ENCODE measurements at places on chromosomes 1 and 21. TPM values are rescaled to one million over a fixed set of nuclear protein-coding genes. Genes with fewer than 3 reads are reported as not detected.

GRCh38 chr1:108199201-108199691 lies 897 bp downstream of the SLC25A24 start:
- DNase-seq: peak; percentile 53

DNA sequence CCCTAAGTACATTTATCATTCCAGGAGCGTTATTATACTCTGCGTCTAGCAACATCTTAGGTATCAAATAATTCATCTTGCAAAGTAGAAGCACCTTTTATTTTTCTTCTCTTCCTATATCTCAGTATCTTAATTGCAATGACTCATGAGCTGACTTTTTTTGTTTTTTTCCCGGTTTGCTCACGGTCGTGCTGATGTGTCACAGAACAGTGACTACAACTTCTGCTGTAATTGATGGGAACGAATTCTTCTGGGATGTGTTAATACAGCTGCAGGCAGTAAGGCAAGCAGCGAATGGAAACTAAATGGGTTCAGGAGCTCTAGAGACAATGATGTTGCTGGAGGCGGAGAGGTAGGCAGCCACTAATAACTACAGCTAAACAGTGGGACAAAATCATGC lies 89.8 kb upstream of the TMPRSS15 start:
- DNase-seq: peak; percentile 25

- DNase-seq: no peak
Measured at GRCh38 chr21:25733859-25734653, 648 bp downstream of the ATP5PF start.

DNA sequence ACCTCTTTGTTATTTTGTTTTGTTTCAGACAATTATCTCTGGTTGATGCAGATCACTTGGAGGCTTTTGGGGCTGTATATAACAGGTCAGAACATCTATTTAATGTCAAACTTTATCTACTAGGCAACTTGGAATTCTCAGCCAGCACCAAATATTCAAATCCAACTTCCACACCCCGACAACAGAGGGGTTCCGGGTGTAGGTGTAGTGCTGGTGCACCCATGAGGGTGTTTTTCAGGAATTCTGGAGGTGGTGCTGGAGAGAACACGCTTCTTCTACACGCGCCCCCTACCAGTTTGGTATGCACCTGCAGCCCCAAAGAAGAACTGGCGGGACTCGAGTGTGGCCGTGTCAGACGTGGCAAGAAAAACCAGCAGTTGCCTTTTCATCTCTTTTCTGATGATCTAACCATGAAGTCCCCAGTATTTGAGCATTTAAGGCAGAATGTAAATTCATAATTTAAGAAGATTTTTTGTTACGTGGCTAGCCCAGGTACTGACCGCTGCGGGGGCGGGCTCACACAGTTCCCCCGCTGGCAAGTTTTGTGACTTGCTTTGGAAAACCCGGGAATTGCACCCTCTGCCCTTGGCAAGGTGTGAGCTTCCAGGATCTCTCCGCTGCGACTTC lies 462 bp upstream of the TLCD4 start:
- DNase-seq: no peak

Gene INAVA
- 84.0 TPM for total RNA-seq

Gene CR1L
- total RNA-seq: not detected

DNA sequence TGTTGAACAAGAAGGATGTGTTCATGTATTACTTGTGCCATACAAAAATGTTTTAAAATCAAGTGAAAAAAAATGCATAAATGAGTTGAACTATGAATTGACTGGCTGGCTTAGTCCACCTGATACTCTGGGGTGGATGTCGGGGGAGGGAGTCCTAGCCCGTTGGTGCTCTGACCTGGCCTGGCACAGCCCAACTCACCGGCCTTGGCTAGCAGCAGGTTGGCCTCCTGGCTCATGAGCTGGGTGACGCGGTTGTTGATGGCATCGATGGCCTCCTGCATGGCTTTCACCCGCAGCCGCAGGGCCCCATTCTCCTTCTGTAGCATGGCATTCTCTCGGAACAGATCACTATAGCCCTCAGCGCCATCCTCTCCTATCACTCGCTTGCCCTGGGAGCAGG lies 21.6 kb downstream of the KIF21B start:
- DNase-seq: no peak

Gene ANKRD45
- not detected for total RNA-seq

DNA sequence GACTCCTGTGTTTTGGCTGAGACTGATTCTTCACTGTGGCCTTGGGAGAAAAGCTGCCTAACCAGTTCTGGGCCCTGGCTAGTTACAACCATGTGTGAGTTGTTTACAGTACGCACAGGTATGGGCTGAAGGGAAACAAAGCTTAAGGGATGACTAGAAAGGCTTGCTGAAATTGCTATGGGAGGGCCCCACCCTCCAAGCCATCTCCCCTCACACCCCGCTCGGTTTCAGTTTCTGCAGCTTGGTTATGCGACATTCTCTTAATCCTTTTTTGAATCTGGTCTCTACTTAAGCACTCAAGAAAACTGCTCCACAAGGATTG lies 43.1 kb downstream of the PBX1 start:
- no peak for DNase-seq

Gene NPPA
- not detected for total RNA-seq

Gene INSRR
- not detected for total RNA-seq

DNA sequence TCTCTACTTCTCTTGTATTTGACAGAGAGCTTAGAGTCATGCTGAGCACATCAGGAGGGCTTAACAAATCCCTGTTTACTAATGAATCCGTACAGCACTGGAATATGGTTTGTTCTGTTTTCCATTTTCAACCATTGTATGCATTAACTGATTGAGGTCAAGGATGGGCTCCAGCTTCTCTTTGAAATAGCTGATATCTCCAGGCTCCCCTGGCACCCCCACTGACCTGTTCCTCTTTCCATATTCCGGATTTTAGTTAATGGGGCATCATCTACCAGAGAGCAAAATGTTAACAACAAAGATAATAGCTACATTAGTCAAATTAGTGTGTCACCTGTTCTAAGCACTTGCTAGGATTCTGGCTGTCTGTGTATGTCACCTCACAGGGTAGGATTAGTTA lies 57.6 kb downstream of the NENF start:
- no peak for DNase-seq

Gene SLC35F3
- 2.2 TPM for total RNA-seq

- no peak for DNase-seq
Measured at GRCh38 chr1:116335850-116336624, 37.0 kb upstream of the ATP1A1 start.

GRCh38 chr1:33361532-33362235 lies 40.8 kb upstream of the A3GALT2 start:
- no peak for DNase-seq

Gene OR6N1
- total RNA-seq: not detected

GRCh38 chr1:216914974-216915373 lies 191.7 kb upstream of the ESRRG start:
- no peak for DNase-seq

DNA sequence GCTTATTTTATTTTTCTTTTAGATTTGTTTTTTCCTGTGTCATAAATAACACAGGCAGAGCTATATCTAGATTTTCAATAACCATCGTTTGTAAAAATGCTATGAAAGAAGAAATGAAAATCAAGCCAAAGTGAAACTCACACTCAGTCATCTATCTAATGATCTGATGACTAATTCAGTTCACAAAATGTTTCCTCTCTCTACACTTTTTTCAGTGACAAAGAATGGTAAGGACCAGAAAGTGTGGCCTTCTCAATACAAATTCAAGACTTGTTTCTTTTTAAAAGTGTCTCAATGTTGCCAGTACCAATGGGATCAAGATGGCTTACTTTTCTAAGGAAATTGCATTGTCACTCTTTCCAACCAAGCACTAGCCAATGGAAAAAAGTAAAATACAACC lies 282.8 kb upstream of the PKN2 start:
- no peak for DNase-seq

DNA sequence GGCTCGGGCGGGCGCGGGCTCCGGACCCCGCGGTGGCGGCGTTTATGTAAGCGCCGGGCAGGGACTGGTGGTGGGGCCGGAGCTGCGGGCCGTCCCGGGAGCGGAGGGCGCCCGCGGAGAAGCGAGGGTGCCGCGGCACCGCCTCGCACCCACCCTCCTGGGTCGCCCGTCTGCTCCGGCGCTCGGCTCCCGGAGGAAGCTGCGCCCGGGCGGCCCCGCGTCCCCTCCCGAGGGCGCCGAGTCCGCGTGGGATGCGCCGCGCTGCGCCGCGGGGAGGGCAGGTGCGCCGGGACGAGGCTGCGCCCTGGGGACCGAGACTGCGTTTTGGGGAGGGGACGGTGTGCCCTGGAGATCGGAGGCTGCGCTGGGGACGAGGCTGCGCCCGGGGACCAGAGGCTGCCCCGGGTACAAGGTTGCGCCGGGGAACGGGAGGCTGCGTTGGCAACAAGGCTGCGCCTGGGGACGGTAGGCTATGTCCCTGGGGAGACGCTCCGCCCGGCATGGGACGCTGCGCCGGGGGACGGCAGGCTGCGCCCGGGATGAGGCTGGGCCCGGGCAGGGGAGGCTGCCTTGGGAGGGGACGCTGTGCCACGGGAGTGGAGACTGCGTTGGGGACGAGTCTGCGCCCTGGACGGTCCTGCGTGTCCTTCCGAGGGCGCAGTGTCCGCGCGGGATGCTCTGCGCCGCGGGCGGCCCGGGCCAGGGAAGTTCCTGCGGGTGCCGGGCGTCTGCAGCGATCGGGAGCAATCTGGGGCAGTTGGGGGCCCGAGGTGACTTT lies 627 bp downstream of the ADARB1 start:
- DNase-seq: no peak

Gene LCE1D
- not detected for total RNA-seq

DNA sequence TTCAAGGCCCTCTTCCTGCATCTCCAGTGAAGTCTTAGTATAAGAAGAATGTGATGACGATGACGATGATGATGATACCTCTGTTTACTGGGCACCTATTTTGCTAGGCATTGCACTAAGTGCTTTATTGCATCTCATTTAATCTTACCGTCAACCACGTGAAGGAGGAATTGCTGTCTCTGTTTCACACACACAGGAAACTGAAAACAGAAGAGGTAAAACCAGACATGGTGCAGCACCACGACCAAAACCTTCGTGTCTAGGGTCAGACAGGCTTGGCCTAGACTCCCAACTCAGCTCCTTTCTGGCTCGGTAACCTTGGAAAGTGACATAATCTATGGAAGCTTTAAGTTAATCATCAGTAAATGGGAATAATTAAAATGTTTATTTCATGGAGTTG lies 20.7 kb upstream of the KCNA2 start:
- DNase-seq: no peak

GRCh38 chr1:43934101-43934985 lies 742 bp downstream of the ARTN start:
- no peak for DNase-seq

GRCh38 chr1:31639543-31639942 lies 5.1 kb downstream of the PEF1 start:
- peak; percentile 26 for DNase-seq

Data from epithelial cell of proximal tubule (primary cell).